ENCODE measurements at places on chromosomes 13 and 19.

- DNase-seq, result no peak
Measured at GRCh38 chr13:112545856-112546255, 42.1 kb downstream of the TUBGCP3 start.

DNA sequence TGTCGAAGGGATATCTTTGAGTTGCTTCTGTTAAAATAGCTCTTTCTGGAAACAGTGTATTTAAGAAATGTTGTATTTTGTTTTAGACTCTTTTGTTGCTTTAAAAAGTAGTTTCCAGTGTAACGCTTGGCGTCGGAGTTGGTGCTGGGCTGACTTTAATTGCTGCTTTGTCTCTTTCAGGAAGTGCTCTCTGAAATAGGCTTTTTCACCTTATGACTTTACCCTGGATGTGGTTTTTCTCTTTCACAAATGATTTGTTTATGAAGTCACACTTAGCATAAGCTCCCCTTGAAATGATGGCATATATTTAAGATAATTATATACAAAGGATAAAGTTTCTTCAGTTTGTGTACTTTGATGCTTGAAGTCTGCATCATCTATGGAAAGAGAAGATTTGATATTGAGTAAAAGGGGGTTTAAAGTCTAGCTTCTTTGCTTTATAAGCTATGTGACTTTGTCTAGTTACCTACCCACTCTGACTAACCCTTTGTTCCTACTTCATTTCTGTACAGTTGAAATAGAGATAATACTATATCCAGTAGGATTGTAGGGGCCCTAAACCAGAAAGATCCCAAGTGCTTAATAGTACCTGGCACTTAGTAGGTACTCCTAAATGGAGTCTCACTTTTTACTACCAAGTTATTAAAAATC, at the start of gene GPR18:
Gene GPR18 (minus strand): TSS at position 170 of the 651 bp plus-strand sequence. CDS start 2,507 bp downstream, outside the sequence.
- no peak for DNase-seq

- no peak for DNase-seq
Measured at GRCh38 chr19:39805104-39805503, 26.4 kb downstream of the LEUTX start.

DNA sequence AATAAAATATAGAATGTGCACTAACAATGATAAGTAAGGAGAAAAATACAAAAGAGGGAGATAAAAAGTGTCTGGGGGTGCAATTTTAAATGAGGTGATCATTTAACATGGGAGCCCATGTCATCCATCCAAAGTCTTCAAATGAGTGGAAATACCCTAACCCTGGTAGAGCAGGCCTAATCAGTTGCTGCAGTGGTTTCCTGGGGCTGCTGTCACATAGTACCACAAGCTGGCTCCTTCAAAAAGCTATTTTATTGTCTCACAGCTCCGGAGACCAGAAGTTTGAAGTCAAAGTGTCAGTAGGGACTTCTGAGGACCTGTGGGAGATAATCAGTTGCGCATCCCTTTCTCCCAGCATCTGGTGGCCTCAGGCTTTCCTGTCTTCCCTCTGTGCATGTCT, 717.9 kb downstream of the DIAPH3 start:
- DNase-seq, result no peak

DNA sequence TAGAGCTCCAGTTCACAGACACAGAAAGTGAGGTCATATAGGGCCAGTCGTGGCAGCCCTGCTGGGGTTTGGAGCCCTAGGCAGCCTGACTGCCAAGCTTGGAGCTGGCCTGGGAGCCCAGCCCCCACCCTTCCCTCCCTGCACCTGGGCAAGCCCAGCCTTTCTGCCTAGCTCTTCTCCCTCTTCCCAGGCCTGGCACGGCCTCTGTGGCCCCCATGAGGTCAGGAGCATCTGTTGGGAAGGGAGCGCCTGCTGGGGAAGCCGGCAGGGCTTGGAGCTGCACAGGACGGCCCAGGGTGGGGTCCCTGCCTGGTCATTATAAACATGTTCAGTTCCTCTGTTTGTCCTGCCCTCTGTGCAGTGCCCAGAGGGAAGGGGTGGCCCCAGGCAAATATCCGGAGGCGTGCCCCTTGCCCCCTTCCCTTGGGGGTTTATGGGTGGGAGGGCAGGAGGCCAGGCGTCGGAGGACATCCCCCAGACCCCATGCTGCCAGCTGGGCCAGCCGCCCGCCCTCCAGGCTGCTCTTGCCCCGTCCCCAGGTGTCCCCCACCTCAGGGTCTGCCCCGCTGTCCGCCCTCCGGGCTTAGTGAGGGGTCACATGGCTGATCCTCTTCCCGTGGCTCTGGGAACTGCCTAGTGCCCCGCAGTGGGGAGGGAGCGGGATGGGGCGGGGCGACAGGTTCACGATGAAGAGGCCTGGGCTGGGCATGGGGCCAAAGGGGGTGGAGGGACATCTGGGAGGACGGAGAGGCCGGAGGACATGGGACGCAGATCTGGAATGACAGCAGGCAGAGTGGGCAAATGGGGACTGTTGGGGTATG, 30.0 kb upstream of the NCCRP1 start:
- DNase-seq, result no peak

- no peak for DNase-seq
Measured at GRCh38 chr13:91356919-91357612, 9.6 kb downstream of the MIR17HG start.

DNA sequence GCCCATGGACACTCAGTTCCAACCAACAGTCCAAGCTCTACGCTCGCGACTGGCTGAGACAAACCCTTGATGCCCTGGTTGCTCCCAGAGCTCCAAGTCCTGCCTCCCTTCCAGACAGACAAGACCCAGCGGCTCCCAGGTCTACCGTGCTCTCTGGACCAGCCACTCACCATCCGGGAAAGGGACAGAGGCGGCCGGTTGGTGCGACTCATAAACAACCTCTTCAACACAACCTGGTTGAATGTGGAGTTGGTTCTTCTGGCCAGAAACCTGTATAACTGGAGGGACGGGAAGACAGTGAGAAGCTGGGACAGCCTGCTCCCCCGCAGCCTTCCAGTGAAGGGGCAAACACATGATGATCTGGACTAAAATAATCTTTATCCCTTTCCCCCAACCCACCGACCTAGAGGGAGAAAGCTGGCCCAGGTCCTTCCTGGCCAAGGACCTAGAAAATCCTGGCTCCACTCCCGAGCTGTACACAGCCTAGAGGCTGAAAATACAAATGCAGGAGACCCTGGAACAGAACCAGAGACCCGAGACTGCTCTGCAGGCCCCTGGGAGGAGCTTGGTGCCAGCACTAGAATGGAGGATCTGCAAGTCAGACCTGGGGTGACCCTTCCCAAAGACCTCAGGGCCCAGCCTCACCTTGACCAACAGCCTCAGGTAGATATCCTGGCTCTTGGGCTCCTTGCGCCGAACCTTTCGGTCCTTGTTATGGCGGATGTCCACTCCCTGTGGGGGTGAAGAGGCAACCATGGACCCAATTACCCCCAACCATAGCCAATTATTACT, 1.6 kb downstream of the RPL18 start:
- no peak for DNase-seq

- DNase-seq, result no peak
Measured at GRCh38 chr19:33432446-33433170, 59.1 kb downstream of the CEBPG start.
